ENCODE measurements at places on chromosomes 1 and 21.
A peak's percentile ranks its signal among the peaks of the same experiment; 100 is the strongest.

- DNase-seq: no peak
Measured at GRCh38 chr1:158021721-158022120, 28.3 kb downstream of the KIRREL1 start.

GRCh38 chr21:42493109-42494060 lies 2.6 kb downstream of the RSPH1 start:
- DNase-seq: no peak

- no peak for DNase-seq
Measured at GRCh38 chr1:239268007-239268406, 118.4 kb upstream of the CHRM3 start.

DNA sequence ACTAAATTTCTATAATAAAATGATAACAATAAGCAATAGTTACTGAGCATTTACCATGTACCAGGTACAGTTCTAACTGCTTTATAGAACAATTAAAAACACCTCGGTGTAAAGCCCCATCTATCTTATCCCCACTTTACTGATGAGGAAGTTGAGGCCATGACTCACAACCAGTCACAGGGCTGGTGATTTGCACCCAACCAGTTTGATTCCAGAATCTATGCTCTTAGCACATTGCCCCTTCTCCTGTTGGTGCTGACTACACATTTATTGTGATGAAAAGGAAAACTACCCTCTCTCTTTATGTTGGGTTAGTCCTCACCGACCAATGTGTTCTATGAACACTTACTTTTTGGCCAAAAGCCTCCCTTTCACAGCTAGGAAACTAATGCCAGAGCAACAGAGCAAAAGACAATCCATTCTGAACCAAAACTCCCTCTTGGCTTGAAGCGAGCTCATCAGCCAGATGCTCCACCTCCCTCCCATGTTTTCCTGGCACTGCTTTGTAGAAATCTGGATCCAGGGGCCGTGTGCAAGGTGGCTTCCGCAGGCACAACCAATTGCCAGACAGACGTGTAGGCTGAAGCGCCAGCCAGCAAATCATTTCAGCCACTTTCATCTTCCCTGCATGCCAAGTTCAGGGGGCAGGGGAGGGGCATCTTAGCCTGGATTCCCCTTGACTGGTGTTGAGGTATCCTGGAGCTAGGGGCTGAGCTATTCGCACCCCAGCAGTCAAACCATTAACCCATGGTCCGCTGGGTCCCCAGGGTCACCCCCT lies 32.0 kb upstream of the SLC30A1 start:
- peak; percentile 59 for DNase-seq

- no peak for DNase-seq
Measured at GRCh38 chr21:8989721-8990325, 1531.6 kb upstream of the TPTE start.

DNA sequence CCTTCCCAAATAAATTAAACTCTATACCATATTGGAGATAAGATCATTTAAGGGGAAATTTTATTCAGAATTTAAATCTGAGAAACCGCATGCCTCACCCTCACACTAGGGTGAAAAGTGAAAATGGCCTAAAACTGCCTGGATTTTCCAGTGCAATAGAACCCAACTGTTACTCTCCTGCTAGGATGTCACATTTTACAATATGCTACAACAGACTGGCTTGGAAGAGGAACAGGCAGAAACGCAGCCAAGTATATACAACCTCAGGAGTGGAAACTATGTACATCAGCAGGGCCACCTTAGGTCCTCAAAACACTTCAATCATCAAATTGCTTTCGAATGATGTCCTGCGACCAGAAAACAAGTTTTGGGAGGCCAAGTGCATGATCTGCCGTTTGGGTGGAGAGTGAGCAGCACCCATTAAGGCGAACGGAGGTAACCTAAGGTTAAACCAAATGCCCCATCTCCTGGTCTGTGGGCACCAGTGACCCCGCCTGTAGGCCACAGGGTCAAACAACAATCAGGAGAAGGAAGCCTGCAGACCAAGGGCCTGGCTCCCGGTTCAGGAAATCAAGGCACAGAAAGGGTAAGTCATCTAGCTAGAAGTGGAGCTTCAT lies 4.9 kb downstream of the RCAN1 start:
- DNase-seq: no peak

DNA sequence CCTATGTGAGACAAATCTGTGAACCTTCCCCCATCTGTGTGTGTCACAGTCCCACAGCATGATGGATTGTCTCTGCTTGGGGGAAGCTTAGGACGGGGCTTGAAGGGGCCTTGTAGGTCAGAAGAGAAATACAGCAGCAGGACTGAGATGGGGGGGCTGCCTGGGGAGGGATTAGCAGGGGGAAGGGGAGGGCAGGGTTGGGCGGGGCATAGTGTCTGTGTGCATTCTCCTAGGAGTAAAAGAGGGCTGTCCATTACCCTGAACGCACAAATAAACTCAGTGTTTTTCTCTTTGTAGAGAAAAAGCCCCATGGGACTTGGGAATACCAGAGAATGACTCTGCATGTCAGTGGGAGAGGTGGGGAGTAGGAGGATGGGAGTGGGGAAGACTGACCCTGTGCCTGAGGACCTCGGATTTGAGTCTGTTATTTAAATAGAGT lies 16.4 kb downstream of the RNF220 start:
- DNase-seq: no peak

DNA sequence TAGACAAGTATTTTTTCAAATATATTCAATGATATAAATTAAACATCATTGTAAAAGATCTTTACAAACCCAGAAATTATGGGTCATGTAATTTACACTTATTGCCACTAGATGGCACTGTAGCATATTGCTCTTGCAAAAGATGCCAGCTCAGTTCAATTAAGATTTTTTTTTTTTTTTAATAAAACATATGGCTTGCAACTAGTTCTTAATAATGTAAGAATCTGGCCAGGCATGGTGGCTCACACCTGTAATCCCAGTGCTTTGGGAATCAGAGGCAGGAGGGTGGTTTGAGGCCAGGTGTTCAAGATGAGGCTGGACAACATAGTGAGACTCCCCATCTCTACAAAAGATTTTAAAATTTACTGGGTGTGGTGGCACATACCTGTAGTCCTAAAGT lies 49.4 kb upstream of the DESI2 start:
- DNase-seq: peak; percentile 36

- DNase-seq: peak; percentile 32
Measured at GRCh38 chr1:162229549-162229948, 147.1 kb downstream of the SPATA46 start.

GRCh38 chr1:21761052-21761451 lies 21.9 kb downstream of the USP48 start:
- peak; percentile 25 for DNase-seq

DNA sequence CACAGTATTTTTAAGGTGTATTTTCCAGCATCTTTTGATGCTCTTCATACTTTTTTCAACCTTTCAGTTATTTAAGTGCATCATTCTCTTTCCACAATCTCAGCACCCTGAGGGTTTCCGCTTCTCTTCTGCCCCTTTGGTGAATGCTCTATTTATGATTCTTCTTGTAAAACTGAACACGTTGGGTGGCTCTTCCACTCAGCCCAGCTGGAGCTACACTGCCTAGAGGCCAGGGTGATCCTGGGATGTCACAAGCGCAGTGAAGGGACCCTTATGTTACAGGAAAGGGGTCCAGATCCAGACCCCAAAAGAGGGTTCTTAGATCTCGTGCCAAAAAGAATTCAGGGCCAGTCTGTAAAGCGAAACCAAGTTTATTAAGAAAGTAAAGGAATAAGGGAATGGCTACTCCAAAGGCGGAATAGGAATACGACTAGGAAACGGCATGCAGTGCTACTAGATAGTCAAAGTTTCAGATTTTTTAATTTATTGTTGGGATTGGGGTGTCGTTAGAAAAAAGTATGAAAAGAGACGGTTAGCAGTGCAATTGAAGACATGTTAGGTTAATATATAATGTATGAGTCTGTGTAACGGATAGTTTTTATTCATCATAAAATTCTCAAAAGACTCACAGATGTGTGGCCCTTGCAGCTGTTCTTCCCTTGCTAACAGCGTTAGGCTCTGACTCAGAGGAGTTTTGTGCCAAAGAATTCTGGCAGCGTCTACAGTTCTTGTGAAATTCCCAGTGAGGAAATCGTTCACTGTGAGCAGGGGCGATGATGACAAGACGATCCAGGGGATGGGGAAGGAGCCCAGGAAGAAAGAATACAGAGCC lies 14.4 kb upstream of the ERVH48-1 start:
- DNase-seq: peak; percentile 68

DNA sequence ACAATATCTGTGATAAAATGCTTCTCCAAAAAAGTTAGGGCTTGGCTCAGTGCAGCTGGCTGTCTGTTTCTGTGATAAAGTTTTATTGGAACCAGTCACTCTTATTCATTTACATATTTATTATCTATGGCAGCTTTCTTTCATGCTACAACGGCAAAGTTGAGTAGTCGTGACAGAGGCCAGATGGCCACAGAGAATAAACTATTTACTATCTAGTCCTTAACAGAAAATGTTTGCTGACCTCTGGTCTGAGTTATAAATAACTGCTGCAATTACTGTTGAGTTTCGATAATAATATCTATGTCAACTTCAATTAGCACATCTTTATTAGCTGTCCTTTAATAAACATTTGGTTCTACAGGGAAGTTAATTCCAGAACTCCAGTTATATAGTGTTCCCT lies 180.2 kb upstream of the RUNX1 start:
- no peak for DNase-seq

GRCh38 chr1:61427510-61427909 lies 297.4 kb downstream of the TM2D1 start:
- no peak for DNase-seq

GRCh38 chr1:166920561-166921475 lies 44.8 kb upstream of the TADA1 start:
- no peak for DNase-seq

- DNase-seq: no peak
Measured at GRCh38 chr1:15911927-15912326, 64.0 kb downstream of the ZBTB17 start.

DNA sequence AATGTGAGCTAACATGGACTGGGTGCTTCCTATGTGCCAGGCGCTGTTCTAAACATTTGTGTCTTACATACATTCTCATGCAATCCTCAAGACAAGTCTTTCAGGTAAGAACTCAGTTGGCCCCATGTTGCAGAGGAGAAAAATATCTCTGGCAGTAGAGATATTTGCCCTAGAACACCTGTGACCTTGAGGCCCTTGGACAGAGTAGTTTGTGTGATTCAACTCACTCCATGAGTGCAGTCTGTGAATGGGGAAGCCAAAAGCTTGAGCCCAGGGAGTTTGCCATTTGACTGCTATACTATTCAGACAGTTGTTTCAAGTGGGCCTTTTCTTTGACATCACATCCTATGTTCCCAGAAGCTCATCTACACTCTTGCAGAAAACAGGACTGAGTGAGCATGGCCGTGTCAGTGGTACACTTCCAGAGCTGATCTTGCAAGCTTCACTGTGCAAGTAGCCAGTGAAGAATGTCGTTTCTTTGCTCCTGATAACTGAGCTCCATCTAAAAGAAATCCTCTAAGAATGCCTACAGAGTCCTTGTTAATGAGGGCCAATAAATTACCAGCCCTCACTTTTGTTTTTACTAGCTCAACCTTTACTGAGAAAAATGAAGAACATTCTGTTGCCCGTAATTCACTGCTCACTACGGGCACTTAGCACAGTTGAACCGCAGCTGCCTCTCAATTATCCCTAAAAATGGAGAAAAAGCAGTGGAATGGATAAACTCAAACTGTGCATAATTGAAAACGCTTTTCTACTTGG lies 98.7 kb upstream of the C8B start:
- no peak for DNase-seq

GRCh38 chr1:147907786-147908509 lies 5.4 kb downstream of the GJA8 start:
- DNase-seq: no peak

DNA sequence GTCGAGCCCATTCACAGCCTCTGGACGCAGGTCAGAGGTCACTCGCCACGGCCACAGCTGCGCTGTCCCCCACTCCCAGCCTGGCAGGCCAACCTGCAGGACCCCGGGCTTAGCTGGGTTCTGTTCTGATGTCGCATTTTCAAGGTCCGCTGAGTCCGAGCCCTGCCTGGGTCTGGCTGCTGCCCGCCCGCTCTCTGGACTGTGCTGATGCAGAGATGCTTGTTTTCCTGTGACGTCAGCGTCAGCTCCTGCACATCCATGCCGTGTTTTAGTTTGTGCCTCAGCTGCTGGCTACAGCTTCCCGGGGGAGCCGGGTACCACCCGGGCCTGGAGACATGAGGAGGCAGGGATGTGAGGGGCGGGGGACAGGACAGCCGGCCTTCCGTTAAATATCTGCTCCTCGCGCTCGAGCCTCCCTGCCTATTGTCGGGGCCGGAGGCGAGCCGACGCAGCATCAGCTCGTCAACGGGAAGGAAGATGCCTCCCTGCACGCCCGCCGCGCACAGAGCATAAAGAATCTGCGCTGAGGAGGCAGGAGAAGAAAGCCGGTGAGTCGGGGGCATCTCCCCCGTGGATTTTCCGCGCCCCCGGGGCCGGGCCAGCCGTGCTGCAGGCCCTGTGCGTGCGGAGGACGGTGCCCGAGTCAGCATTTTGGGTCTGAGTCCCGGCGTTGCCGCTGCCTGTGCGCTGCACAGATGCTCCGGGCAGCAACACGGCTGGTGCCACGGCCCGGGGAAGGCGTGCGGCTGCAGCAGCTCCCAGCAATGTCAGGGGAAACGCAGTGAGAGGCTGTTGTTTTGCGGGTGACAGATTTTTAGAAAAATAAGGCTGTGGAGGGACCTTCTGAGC lies 23.4 kb downstream of the PRKCZ start:
- DNase-seq: no peak

DNA sequence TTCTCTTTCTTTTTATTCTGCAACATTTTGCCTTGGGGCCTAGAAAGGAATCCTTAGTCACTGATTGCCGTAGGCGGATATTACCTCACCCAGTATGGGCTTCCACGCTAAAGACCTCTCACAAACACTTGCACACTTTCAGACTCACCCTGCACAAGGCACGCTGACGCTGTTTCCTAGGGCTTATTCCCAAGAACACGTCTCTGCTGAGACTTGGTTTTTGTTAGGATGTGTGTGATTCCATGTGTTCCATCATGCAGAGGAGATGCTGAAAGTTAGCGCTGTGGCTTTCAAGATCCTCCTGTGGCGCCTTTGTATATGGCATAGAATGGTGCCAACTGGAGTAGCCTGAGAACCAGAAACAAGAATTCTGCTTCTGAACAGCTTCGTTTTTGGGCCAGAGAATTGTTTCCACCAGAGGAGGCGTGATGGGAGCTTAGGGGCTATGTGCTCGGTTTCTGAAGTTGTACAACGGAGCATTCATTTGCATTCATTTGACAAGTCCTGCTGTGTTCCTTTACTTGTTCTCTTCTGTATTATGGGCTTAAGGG lies 297.0 kb downstream of the DISC1 start:
- no peak for DNase-seq

GRCh38 chr1:220943319-220943996 lies 64.2 kb downstream of the HLX start:
- no peak for DNase-seq

- DNase-seq: no peak
Measured at GRCh38 chr1:26405281-26405915, 5.2 kb upstream of the LIN28A start.

DNA sequence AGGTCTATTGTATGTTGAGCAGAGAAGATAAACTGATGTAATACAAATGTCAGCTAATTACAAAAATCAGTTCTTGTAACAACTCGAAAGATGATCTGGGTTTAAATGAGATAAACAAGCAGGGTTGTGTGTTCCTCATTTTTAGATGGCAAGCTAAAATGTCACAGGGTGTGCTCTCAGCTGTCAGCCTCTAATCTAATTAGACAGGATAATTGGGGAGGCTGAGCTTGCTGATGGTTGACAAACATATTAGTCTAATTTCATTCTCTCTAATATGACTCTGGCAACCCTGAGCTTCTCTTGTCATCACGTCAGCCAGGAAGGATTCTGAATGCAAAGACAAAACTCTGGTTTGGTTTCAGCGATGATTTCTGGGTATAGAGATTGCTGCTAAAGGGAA lies 335.3 kb upstream of the KAZN start:
- no peak for DNase-seq
